ENCODE measurements at places on chromosomes 13 and 19. TPM values are rescaled to one million over a fixed set of nuclear protein-coding genes. Genes with fewer than 3 reads are reported as not detected.

Gene FGF22
- 0.81 TPM for total RNA-seq

DNA sequence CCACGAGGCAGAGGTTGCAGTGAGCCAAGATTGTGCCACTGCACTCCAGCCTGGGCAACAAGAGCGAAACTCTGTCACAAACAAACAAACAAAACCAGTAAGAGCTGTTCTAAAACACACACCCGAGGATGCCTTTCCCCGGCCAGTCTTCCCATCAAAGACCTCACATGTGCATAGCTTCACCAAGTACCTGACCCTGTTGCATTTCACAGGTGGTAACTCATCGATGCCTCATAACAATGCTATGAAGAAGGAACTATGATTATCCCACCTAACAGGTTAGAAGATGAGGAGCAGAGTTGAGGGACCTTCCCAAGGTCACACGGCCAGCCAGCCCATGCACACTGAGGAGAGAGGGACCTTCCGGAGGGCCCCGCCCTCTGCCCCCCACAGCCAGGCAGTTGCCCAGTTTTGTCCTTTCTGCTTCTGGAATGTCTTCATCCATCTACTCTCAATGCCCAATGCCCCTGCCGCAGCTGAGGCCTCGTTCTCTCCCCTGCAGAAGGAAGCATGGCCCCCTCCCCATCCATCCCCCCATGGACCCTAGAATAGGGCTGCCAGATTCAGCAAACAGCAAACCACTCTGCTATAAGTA, 16.8 kb upstream of the LENG8 start:
- no peak for DNase-seq

DNA sequence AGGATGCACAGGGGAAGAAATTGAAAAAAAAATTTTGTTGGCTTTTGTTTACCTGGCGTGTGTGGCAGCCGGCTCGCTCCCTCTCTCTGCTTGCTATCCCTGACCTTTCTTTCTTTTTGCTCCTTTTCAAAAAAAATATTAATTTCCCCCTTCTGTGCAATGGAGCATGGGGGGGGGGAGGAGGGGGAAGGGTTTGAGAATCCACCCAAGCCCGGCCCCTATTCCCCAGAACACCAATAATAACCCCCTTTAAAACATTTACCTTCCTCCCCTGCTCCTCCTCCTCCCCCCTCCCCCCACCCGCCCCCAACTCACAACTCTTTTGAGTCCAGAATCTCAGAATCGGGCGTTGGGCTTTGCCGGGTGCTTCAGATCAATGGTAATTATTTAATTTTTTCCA, 28.4 kb downstream of the NFIX start:
- no peak for DNase-seq

DNA sequence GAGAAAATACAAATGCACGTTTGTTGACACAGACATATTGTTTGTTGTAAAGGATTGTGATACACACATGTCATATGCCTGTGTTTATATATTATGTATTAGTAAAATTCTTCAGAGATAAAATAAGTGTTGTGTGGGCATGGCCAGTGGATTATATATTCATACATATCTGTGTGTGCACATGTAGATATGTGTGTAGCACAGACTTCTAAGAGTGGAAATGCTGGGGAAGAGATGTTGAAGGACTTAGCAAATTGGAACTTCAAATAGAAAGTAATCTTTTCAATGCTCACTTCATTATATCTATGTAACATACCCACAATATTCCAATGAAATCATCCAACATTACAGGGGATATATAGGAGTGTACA, 413.2 kb downstream of the LMO7 start:
- DNase-seq, result no peak

- DNase-seq, result no peak
These were observed at the start of gene KHSRP for GRCh38 chr19:6424195-6424938. KHSRP (minus strand) TSS chr19:6424811; CDS start chr19:6424701, 110 bp downstream.

All from osteocyte (in vitro differentiated cells).